Naive B cell (primary cell): ENCODE measurements at places on chromosomes 6 and 20. TPM values are rescaled to one million over a fixed set of nuclear protein-coding genes. Genes with fewer than 3 reads are reported as not detected.

CHRNA4 gene
- polyA plus RNA-seq = not detected

PPP1R10 gene
- 27.8 TPM for polyA plus RNA-seq

- DNase-seq = no peak
These were observed 8.9 kb downstream of the CD164 start for GRCh38 chr6:109373331-109373730.

DNA sequence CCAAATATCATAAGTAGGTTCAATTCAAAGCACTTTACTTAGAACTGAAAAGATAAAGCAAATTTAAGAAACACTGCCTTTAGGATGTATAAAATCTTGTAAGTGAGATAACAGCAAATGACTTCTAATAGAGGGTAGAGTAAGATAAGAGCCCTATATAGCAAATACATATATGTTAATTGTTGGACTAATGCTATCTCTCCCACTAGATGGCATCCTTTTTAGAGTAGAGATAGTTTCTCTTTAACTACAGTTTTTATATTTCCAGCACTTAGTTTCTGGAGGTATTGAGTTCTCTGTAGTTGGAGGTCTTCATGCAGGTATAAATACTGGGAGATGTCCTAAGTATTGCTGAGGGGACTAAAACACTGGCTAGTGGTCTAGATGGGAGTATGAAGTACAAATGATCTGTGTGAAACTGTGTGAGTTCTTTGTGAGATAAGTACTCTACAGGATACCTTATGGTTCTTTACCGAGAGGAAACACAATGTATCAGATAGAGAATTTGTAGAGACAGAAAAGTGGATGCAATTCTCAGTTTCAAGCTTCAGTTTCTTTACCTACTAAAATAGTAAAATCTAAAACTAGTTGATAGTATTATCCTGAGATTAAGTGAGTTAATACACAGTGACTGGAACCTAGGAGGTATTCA, 399.3 kb downstream of the KHDRBS2 start:
- DNase-seq = peak; percentile 16

DNA sequence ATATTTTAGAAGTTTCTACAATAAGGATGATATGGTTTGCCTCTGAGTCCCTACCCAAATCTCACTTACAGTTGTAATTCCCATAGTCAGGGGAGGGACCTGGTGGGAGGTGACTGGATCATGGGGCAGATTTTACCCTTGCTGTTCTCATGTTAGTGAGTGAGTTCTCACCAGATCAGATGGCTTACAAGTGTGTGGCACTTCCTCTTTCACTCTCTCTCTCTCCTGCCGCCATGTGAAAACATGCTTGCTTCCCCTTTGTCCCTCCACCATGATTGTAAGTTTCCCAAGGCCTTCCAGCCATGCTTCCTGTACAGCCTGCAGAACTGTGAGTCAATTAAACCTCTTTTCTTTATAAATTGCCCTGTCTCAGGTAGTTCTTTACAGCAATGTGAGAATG, 527.5 kb upstream of the ID4 start:
- no peak for DNase-seq

- DNase-seq = peak; percentile 95
These were observed 22.1 kb downstream of the BACH2 start for GRCh38 chr6:90274451-90275030.

DNA sequence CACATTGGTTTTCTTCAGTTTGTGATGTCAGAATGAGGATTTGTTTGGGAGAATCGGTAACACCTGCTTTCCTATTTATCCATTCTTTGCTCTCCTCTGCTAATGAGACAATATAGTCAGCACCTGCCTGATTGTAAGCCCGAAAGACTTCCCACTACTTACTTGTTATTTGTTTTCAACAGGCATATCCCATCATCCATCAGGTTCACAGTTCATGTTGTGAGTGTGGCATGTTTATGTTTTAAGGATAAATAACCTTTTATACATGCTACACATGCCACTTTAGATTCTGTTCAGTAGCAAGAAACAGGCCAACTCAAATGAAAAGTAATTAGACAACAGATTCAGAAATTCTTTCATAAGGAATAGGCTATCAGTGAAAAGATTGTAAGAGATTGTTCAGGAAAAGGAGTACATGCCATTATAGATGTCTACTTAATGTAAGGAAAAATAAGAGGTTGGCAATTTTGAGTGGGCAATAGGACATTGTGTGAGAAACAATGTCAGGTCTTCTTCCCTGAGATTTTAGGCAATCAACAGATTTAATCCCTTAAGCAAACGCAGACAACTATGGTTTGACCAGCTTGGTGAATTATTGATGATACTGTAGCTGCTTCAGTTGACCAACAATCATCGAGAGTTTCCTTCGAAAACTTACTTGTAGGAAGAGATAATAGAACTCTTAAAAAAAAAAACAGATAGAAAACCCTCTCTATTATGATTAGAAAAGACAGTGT, 7.9 kb upstream of the GPRC6A start:
- no peak for DNase-seq

RRBP1 gene
- polyA plus RNA-seq = 1.1 TPM

DNA sequence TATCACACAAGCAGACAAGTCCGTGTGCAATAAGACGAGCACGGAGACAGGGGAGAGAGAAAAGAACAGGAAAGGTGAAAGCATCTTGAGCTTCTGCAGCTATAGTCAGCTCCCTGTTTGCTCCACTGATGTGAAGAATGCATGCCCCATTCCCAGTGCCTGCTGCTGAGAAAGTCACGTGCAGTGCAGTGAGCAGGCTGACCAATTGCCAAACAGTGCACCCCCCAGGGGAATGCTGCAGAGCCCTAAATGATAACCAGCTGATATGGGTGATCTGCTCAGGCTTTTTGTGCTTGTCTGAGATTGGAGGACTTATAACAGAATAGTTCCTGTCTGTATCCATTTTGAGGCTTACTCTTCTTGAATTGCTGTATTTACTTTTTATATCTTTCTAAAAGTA, 121.5 kb downstream of the PACRG start:
- DNase-seq = no peak

DNA sequence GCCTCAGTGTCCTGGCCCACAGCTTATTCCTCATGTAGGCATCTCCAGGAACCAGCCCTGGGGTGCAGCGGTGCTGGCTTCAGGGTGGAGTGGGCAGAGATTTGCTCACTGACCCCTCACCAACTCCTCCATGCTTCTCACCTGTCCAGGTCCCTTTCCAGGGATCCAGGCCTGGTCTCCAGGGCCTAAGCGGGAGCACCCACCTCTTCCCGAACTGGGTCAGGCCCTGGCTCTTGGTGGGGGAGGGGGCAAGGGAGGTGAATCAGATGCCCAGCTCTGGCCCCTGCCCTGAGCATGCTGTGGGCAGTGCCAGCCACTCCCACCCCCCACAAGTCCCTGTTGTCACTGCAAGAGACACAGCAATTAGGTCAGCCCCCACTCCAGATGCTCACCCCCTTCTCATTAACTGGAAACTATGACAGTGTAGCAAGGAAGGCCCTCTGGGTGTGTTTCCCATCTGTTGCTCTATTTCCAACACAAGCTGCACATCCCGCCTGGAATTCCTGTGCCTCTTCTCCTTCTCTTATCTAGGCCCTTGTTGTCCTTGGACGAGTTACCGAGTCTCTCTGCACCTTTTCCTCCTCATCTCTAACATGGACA, 37.0 kb downstream of the MDFI start:
- DNase-seq = no peak

DNA sequence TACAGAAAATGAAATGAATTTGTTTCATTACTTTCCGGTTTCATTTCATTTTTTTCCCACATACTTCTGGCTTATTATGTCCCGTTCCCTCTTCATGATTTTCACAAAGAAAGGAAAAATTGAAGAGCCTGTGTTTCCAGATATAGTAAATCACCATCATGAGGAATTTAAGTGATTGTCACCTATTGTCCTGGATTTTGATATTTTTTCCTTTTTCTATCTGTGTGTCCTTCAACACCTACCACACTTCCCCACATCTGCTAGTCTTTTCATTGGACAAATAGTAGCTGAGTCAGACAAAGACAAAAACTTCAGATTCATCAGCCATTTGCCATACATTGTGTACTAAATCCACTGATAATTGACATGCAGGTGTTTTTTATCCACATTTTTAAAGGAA, 258.2 kb upstream of the HSF2 start:
- no peak for DNase-seq

- no peak for DNase-seq
These were observed 127.5 kb downstream of the SASH1 start for GRCh38 chr6:148470156-148470555.

- no peak for DNase-seq
These were observed 1184.4 kb upstream of the ADGRB3 start for GRCh38 chr6:67450641-67451040.

MAP7 gene
- polyA plus RNA-seq = 0.71 TPM

- no peak for DNase-seq
These were observed at the start of gene BEND6 for GRCh38 chr6:56954403-56955170. TSS of gene BEND6 (plus strand) at chr6:56955107. CDS start at chr6:56981811, 26,704 bp downstream.

DNA sequence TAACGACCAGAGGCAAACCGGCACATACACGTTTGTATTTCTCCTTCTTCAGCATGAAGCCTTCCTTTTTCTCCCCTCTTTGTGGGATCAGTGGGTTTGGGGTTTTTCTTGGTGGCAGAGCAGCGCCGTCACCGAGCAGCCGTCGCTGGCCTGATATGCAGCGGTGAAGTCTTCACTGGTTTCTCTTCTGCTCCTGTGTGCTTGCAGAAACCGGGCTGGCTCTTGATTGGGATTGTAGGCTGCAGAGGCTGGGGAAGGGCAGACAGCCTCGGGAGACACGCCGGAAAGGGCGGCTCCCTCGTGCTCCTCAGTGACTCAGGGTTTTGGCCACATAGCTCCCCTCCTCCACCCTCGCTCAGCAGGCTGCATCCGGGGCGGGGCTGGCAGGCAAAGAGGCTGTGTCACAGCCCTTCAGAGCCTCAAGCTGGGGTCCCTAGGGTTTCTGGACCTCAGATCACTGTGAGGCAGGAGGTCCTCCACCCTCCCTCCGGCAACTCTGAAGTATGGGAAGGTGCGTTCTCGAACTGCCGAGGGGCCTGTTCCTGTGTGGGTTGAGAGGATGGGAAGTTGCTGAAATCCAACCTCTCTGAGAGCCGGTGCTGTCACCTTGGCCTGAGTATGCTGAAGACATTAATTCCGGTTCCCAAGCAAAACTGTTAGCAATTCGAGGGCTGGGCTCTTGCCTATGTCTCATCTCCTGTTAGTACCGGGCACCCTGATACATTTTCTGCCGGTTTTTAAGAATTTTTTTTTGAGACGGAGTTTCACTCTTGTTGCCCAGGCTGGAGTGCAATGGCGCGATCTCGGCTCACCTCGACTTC, 24.2 kb downstream of the NQO2 start:
- peak; percentile 70 for DNase-seq

DNA sequence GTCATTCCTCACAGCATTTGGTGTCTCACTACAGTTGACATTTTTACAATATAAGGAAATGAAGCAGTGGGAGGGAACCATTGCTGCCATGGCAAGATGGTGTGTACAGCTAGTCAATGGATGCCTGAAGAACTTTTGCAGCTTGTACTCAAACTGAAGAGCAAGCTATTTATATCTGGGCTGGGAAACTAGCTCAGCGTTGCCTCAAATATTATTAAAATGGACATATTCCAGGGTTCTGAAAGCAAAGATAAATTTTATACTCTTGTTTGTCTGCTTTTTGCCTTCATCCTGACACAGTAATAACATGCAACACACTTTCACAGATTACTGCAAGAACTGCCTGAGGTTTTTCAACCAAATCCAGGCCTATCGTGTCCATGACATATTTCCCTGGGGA, 156.4 kb upstream of the COL21A1 start:
- DNase-seq = no peak

TAGAP gene
- 433 TPM for polyA plus RNA-seq

GRCh38 chr6:67642582-67642981, 992.5 kb upstream of the ADGRB3 start:
- DNase-seq = no peak

CCR6 gene
- polyA plus RNA-seq = 189 TPM
